ENCODE measurements at places on chromosomes 13 and 19.

DNA sequence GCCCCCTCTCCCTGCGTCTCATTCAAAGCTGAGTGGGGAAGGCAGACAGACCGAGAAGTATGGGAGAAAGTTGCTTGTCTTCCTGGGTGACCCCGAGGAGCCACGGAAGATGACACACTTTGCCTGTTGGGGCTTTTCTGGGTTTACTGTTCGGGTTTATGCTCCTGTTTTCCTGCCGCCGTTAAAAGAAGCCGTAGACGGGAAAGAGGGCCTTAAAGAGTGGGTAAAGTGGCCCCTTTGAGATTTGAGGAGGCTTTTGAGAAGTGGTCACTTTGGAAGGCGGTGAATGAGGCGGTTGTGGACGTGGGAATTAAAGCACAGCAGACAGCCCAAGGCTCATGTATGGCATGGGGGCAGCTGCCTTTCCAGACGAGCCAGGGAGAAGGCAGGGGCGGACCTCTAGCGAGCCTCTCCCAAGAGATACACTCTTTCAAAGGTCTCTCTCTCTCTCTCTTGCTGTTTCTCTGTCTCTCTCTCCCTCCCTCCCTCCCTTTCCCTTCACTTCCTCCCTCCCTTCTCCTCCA, 493 bp upstream of the LHFPL6 start:
- DNase-seq: no peak

DNA sequence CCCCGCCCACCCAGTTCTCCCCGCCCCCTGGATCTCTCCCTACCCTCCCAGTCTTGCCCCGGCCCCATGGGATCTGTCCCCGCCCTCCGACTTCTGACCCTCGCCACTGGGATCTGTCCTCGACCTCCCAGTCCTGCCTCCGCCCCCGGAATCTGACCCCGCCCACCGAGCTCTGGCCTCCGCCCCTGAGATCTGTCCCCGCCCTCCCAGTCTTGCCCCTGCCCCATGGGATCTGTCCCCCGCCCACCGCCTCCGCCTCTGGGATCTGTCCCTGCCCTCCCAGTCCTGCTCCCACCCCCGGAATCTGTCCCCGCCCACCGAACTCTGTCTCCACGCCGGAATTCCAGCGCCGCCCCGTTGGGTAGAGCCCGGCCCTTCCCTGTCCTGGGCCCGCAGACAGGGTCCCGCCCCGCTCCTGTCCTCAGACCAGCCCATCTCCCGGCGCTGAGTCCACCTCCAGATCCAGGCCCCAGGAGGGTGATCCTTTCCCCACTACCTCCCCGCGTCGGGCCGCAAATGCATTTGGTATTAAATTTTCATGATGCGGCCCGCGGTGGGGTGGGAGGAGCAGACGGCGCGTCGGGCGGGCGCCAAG, 1.5 kb upstream of the SLC17A7 start:
- DNase-seq: peak; percentile 81

GRCh38 chr19:290372-291005, 714 bp downstream of the PLPP2 start:
- DNase-seq: no peak

- no peak for DNase-seq
These were observed 95.0 kb downstream of the KLF12 start for GRCh38 chr13:74039154-74039553.

DNA sequence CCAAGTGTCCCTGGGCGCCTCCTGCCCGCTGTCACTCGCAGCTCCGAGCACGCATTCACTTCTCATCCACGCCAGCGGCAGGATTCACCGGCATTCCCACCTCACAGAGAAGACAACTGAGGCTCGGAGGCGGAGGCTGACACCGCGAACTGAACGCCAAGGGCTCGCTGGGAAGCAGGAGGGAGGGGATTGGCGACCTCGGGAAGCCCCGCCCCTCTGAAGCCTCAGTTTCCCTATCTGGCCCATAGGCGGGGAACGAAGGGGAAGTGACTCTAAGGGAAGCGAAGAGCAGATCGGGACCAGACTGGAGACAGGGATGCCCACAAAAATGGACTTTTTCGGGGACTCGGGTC, 256 bp downstream of the MICOS13 start:
- DNase-seq: no peak

DNA sequence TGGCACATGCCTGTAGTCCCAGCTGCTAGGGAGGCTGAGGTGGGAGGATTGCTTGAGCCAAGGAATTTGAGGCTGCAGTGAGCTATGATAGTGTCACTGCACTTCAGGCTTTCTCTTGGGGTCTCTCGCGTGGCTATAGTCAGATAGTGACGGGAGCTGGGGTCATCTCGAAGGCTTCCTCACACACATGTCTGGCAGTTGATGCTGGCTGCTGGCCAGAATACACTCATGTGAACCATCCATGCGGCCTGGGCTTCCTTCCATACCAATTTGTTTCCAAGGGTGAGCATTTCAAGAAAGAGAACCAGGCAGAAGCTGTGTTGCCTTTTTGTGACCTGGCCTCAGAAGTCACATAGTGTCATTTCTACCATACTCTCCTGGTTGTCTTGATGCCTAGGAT, 26.4 kb downstream of the LEUTX start:
- no peak for DNase-seq

GRCh38 chr19:49132974-49133609, 13.7 kb downstream of the PPFIA3 start:
- peak; percentile 69 for DNase-seq

DNA sequence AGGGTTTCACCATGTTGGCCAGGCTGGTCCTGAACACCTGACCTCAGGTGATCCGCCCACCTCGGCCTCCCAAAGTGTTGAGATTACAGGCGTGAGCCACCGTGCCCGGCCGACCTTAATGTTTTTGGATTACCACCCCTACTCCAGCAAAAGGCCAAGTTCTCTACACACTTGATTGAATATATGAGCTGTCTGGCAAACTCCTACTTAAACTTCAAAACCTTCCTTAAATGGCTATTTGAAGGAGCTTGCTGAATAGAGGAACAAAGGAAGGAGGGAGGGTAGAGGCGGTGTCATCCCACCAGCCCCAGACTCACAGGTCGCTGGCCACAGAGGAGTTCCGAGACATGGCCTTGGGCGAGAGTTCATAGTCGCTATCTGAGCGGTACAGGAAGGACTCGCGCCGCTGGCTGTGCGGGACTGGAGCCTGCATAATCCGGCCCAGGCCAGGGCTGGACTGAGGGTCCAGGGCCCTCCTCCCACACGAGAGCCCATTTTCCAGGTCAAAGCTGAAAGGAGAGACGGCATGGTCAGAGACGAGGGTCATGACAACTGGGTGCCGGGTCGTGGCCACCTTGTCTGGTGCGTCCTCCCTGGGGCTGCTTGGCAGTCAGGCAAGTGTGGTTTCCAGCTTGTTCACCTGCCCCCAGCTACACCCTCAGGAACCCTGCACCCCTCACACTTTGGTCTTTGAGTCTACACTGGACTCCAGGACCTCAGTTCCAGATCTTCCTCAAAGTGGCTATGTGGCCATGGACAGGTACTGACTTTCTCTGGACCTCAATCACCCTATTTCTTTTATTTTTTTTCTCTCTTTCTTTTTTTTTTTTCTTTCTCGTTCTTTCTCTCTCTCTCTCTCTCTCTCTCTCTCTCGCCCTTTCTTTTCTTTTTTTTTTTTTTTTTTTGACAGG, 4.2 kb downstream of the PDE4C start:
- DNase-seq: no peak
